Thyroid gland (tissue), 4 donors: ENCODE measurements at places on chromosomes 3 and 15.

DNA sequence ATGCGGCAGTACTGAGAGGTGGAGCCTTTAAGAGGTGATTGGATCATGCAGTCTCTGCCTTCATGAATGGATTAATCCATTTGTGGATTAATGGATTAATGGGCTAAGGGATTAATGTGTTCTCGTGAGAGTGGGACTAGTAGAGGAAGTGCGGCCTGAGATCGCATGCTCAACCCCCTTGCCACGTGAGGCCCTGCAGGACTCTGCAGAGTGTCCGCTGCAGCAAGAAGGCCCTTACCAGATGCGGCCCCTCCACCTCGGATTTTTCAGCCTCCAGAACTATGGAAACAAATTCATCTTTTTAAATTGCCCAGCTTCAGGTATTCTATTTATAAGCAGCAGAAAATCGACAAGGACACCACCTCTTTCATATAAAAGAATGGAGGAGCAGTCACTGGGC lies 148.8 kb downstream of the TPRA1 start:
- DNase-seq = no peak

DNA sequence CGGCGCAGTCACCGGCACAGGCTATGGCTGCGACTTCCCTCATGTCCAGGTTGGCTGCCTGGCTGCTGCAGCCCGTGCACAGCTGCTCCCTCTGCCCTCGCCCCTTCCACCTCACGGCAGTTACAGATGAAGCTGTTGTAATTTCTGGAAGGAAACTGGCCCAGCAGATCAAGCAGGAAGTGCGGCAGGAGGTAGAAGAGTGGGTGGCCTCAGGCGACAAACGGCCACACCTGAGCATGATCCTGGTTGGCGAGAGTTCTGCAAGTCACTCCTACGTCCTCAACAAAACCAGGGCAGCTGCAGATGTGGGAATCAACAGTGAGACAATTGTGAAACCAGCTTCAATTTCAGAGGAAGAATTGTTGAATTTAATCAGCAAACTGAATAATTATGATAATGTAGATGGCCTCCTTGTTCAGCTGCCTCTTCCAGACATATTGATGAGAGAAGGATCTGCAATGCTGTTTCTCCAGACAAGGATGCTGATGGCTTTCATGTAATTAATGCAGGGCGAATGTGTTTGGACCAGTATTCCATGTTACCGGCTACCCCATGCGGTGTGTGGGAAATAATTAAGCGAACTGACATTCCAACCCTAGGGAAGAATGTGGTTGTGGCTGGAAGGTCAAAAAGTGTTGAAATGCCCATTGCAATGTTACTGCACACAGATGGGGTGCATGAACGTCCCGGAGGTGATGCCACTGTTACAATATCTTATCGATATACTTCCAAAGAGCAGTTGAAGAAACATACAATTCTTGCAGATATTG lies 13.2 kb upstream of the GNB4 start:
- DNase-seq = no peak

DNA sequence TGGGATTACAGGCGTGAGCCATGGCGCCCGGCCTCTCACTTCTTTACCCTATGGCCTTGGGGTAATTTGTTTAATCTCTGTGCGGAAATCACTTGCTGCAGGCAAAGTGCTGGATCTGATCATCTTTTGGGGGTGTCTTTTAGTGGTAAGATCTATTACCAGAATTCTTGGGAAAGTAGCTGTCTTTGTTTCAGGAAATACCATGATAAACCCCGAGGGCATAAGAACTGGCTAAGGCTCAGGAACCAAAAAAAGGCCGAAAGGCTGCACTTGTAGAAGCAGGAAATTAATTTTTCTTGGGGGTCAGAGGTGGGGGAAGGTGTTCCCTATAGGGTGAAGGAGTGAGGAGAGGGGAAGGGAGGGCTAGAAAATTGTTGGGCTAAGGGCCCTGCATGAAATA lies 22.7 kb upstream of the IGF2BP2 start:
- no peak for DNase-seq

DNA sequence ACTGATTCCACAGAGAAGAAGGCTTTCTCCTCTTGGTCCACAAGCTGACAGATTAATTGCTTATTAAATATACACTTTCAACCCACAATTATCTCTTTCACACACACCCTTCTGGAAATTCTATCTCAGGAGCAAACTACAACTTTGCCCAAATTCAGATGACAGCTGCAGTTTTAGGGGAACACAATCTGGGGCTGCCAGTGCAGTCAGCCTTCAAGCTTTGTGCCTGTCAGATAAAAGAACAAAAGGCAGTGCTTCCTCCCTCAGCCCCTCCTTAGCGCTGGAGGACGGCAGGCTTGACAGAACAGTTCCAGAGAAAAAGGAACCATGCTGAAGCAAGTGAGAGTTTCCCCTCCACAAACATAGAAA lies 99.6 kb downstream of the TMCC1 start:
- DNase-seq = peak; percentile 40

DNA sequence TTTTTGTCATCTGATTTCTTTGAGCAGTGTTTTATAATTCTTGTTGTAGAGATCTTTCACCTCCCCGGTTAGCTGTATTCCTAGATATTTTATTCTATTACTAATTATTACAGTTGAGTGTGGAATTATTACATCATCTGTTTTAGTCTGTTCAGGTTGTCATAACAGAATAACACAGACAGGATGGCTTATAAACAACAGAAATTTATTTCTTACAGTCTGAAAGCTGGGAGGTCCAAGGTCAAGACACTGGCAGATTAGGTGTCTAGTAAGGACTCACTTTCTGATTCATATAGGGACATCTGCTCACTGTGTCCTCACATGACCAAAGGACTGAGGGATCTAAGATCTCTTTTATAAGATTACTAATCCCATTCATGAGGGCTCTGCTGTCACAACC lies 121.3 kb upstream of the THBS1 start:
- DNase-seq = no peak

- no peak for DNase-seq
Measured at GRCh38 chr3:77780278-77780996, 740.5 kb downstream of the ROBO2 start.

DNA sequence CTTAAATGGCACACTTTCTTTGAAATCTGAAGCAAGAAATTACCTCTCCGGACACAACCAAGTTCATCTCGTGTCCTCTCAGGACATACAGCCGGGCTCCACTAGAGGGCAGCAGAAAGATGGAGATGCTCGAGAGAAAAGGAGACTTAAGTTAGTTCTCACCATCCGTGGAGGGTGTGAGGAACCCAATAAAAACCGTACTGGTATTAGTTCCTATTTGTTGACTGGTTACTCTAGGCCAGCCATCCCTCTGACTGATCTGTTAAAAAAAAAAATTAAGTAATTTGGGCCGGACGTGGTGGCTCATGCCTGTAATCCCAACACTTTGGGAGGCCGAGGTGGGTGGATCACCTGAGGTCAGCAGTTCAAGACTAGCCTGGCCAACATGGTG lies 7.9 kb upstream of the CYP11A1 start:
- peak; percentile 86 for DNase-seq

- no peak for DNase-seq
Measured at GRCh38 chr3:184315871-184316661, 1.7 kb downstream of the EIF4G1 start.

- peak; percentile 19 for DNase-seq
Measured at GRCh38 chr15:78438619-78439285, 736 bp downstream of the IREB2 start.

DNA sequence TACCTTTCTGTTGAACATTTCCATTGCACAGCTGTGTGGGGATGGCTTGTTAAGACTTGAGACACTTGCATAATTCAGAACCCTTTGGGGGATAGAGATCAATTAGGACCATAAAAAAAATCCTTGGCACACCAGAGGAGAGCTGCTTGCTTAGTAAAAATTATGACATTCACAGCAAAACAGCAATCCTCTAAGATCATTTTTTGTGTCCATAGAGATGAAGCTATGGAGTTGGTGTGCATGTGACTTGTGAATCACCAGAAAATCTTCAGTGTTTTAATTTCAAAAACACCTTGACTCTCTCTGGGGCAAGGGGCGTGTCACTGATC lies 7.7 kb downstream of the COL8A1 start:
- DNase-seq = no peak
